ENCODE measurements at places on chromosomes 12 and 14.

DNA sequence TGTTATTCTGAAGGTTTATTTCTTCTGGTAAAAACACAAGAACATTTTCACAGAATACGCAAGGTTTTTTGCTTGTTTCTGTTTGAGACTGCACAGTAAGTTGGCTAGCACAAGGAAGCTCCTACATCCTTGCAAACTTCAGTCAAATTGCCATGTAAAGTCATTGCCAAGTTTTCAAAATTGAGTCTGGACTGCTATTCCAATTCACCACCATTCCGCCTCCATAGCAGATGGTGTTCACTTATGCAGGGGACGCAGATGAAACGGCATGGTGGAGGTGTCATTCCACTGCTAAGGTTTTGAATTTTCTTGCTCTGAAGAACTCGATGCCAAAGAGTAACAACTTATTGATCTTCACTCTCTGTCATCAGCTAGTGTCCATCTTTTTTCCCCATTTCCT, 303.9 kb upstream of the SYT1 start:
- no peak for DNase-seq

DNA sequence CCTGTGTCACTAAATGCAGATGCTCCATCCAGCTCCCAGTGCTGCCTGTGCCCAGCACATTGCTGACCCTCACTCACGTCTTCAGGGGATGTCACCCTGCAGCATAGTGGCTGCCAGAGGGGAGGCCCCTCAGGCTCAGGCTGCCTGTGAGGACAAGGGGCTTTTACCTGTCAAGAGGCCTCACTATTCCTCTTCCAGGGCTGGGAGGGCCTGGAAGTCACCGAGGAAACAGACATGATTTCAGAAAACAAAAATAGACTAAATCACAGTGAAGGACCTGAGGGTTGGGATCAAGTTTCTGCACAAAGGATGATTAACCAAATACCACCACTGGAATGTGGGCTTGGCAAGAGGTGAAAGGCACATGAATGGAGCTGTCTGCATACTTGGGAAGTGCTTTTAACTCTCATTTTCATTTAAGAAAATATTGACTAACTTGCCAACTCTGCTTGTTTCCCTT, 1202.3 kb downstream of the BCL11B start:
- no peak for DNase-seq

GRCh38 chr12:112096667-112097066, 11.9 kb downstream of the NAA25 start:
- no peak for DNase-seq

GRCh38 chr14:75047506-75047905, 3.8 kb downstream of the MLH3 start:
- DNase-seq: no peak

GRCh38 chr12:98370976-98371375, 144.4 kb upstream of the TMPO start:
- no peak for DNase-seq

- no peak for DNase-seq
Measured at GRCh38 chr12:32894566-32894965, 2.0 kb downstream of the PKP2 start.

DNA sequence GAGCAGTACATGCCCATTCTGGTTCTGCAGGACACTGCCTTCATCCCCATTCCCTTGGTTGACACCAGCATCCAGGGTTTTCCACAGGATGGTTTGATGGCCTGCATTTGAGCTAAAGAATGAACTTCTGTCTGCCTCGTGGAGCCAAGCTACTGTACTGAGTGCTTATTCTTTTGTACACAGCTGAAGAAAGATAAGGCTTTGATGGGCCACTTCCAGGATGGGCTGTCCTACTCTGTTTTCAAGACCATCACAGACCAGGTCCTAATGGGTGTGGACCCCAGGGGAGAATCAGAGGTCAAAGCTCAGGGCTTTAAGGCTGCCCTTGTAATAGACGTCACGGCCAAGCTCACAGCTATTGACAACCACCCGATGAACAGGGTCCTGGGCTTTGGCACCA, 23.7 kb downstream of the BCL2L14 start:
- DNase-seq: no peak

DNA sequence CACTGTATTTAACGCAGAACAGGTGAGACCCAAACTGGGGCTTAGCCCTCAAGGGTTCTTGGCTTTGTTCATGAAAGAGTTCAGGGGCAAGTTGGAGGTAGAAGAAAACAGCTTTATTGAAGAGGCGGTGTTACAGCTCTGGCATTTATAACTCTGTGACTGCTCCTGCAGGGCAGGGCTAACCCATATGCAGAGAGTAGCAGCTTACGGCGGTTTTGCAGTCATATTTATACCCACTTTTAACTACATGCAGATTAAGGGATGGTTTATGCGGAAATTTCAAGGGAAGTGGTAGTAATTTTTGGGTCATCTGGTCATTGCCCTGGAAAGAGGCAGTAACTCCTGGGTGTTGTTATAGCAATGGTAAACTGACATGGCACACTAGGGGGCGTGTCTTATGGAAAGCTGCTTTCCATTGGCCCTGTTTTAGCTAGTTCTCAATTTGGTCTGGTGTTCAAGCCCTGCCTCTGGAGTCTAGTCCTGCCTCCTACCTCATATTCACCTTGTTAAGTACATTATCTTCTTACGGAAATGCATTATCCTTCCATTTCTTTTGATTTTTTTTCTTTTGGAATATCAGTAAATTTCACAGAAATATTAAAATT, 1.8 kb upstream of the IAPP start:
- no peak for DNase-seq

- peak; percentile 7 for DNase-seq
Measured at GRCh38 chr12:79959484-79959883, 24.6 kb upstream of the PPP1R12A start.

DNA sequence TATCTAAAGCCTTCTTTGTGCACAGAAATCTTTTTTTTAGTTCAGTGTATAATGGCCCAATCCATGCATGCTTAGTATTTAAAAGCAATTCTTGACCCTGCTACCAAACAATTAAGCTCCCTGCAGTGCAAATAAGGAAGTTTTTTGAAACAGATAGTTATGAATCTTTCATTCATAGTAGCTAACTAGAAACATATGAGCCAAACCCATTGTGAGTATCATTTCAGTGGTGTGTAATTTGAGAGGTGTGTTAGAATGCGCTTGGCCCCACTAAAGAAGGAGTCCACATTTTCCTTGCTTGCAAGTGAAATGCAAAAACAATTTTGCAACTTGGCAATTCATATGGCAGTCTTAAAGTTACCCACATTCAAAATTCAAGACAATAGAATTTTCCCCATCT, 14.4 kb downstream of the EPS8 start:
- no peak for DNase-seq

GRCh38 chr14:104546591-104547309, 32.8 kb upstream of the C14orf180 start:
- no peak for DNase-seq

GRCh38 chr14:75442642-75443041, 14.8 kb downstream of the JDP2 start:
- DNase-seq: no peak

GRCh38 chr12:42156232-42156631, 11.6 kb upstream of the GXYLT1 start:
- DNase-seq: no peak

DNA sequence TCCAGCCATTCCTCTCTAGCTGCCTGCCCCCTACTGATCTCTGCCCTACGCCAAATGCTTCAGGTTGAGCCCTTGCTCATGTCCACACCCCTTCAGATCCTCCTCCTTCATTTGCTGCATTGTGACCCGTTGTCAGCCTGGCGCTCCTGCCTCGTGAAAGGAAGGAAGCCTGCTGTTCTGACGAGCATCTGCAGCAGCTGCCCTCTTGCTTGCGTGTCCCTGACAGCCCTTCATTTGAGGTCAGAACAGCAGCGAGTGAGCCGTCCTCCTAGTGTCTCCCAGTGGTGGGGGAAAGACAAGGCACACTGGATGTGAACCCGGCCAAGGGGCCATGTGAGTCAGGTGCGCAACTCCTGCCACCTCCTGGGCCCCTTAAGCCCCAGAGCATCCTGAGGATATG, 3.0 kb upstream of the PIANP start:
- DNase-seq: no peak

DNA sequence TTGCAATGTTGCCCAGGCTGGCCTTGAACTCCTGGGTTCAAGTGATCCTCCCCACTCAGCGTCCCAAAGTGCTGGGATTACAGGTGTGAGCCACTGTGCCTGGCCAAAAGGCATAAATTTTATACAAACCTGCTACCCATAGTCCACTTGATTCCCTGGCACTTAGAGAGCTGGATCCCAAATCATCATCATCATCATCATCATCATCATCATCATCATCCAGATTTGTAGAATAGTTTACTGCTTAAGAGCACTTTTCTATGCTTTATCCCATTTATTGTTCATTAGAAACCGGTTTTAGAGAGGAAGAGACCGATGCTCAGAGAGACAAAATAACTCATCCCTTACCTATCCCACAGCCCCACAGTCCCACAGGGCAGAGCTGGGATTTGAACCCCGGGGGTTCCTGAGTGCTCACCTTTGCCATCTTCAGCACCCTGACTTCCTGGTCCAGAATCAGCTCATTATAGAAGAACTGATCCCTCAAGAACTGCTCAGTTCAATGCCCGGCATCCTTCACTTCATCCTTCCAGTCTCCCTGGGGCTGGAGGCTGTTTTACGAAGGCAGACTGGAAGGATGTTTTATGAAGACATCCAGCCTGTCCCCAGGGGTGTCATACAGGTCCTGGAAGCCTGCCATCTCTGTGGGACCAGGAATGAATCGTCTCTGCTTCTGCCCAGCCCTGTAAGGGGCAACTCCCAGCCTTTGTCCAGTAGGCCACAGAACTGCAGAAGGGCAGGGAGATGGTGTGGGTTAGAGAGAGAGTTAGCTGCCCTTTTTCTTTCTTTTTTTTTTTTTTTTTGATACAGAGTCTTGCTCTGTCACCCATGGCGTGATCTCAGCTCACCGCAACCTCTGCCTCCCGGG, 20.2 kb upstream of the OASL start:
- DNase-seq: no peak

DNA sequence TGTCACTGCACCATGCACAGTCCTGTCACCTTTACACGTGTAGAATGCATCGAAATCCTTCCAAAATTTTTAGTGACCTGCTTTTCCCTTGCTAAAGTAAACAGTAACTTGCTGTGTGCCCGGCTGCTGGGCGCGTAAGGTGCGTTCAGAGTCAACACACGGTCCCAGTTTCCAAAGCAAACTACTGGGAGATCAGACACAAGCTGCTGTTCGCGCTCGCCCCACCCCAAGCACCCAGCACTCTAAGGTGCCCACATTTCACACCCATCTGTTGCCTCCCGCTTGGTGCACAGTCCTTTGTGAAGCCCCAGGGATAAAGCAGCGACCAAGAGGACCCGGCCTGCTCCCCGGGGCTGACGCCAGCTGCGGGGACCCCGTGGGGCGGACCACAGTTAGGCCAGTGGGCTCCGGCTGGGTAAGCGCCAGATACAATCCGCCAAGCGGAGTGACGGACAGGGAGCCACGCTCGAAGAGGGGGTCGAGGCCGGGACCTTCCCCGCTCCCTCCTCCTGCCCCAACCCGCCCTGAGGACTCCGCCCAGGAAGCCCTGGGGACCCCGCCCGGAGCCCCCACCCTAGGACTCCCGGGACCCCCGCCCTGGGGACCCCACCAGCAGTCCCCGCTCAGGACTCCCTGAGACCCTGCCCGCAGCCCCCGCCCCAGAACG, 633 bp downstream of the STX2 start:
- DNase-seq: no peak

GRCh38 chr12:124352839-124353238, 57.9 kb downstream of the RFLNA start:
- DNase-seq: no peak

DNA sequence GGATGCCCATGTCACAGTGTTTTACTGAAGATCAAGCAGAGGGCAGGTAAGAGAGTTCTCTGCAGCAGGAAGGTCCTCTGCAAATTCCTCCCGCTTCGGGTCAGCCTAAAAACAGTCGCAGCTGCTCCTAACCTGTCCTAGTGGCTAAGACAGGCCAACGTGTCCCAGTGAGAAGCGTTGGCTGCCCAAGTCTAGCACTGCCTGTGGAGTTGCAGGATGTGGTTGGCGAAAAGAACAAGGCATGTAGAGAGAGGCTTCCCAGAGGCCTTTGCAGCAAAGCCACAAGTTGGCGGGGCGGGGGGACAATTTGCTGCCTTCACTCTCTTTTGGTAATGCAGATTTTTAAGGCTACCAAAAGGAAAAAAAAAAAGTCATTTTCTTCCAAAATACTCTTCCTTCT, 340.1 kb downstream of the BCL11B start:
- DNase-seq: no peak

GRCh38 chr12:91183551-91183950, 934 bp upstream of the DCN start:
- no peak for DNase-seq

DNA sequence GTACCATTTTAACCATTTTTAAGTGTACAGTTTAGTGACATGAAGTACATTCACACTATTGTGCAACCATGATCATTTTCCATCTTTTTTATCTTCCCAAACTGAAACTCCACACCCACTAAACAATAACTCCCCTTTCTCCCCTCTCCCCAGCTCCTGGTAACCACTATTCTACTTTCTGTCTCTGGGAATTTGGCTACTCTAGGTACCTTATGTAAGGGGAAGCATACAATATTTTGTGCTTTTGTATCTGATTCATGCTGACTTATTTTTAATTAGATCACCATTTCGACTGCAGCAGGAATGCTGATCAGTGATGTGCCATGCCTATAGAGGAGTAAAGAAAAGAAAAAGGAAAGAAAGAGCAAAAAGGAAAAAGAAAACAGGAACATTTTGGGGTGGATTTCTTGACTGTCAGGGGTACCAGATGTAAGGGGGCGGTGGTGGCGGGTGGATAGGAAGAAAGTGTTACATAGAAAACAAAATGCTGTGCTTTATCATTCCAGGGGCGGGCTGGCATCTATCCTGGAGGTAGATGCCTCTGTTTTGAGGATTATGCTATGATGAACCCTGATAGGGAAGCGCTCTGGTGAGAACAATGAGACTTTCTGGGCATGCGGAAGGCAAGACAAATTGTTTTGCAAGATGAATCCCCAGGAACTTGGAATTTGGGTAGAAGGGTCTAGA, 45.2 kb upstream of the CTDSP2 start:
- DNase-seq: no peak

GRCh38 chr12:68038650-68039049, 49.4 kb downstream of the IFNG-AS1 start:
- DNase-seq: no peak
